ENCODE measurements at places on chromosomes 12 and 14.

GRCh38 chr12:45726603-45727300 is 2.8 kb upstream of the ARID2 start:
- no peak for DNase-seq

- DNase-seq = no peak
These were observed 443.2 kb downstream of the C12orf50 start for GRCh38 chr12:87585882-87586557.

DNA sequence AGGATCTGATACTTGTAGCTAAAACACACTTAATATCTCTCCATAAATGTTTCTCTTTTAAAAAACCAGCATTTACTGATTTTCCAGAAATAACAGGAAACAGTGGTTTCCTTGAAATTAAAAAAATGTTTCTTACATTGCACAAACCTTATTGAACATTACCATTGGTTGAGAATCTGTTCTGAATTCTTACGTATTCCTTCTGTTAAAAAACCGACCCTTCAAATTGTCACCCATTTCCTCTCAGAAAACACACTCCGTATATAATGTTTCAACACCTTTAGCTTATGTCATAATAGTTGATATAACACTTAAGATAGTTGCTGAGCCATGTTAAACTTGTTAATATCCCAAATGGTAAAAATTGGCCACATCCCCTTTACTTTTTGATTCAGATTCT is 51.2 kb downstream of the MSRB3 start:
- no peak for DNase-seq

GRCh38 chr12:77406219-77406905 is 341.0 kb upstream of the E2F7 start:
- DNase-seq = no peak

- DNase-seq = no peak
These were observed 348.5 kb upstream of the MDGA2 start for GRCh38 chr14:48023881-48024280.

- no peak for DNase-seq
These were observed 3.5 kb downstream of the RFX4 start for GRCh38 chr12:106586278-106586802.

DNA sequence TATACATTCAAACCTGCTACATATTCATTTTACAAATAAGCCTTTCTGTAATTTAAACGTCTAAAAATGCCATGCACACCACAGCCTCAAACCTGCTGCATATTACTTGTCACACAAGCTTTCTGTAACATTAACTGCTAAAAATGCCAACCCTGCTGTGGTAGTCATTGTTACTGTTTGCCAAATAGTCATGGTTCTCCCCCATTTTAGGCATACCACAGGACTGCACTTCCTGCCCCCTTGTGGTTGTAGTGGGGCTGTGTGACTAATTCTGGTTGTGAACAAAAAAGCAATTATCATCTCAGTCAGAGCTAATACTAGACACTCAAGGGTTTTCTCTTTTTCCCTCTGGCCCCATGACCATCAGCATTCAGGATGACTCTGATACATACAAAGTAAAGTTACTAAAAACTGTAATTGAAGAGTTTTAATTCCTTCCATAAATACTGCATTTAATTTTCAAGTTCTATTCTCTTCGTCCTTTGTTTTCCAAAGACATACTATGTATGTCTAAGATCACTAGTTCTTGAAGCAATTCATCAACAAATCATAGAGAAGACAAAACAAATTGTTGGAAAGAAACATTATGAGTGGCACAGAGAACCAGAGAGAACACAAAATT is 5.7 kb upstream of the SLC35F4 start:
- DNase-seq = no peak

DNA sequence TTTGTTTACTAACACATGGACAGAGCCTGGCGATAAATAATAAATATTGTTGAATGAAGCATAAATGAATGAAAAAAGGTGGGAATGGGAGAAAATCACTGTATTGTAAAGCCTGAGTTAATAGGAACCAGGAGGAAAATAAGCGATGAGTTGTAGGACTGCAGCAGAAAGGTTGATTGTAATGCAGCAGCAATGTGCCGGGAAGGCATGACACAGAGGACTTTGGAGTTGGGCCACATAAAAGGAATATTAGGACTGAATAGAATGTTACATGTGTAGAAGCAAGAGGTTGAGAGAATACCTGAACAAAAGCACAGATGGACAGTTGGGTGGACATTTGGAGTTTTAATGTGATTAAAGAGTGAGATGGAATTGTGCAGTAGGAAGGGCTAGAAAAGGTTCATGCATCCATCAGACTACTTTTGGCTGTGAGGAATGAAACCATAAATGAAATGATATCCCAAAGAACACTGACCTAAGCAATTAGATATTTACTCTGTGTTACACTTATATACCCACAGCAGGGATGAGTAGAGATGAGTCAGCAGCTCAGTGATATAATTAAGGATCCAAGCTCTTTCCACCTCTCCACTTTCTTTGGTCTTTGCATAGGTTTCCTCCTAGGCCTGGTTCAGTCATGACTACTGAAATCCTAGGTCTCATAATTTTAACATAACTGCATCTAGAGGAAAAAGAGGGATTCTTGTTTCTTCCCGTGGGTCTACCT is 55.4 kb downstream of the CCER1 start:
- DNase-seq = no peak

DNA sequence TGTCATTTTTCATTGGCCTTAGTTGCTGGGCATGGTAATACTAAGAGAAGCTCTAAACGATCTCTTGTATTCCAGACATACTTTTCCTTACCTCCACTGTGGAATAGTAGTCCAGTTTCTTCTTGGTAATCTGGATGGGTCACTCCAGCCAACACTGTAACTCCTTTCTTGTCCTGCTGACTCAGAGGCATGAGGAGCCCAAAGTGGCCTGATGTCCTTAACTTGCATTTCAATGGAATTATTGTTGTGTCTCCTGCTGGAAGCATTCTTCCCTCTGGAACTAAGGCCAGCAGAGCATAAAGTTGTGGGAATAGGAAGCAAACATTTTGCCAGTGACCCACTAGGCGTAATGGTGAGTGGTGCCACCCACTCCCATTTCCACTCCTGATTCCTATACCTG is 33.1 kb downstream of the DAAM1 start:
- no peak for DNase-seq

- DNase-seq = no peak
These were observed 417.6 kb downstream of the PDZRN4 start for GRCh38 chr12:41605545-41606305.

DNA sequence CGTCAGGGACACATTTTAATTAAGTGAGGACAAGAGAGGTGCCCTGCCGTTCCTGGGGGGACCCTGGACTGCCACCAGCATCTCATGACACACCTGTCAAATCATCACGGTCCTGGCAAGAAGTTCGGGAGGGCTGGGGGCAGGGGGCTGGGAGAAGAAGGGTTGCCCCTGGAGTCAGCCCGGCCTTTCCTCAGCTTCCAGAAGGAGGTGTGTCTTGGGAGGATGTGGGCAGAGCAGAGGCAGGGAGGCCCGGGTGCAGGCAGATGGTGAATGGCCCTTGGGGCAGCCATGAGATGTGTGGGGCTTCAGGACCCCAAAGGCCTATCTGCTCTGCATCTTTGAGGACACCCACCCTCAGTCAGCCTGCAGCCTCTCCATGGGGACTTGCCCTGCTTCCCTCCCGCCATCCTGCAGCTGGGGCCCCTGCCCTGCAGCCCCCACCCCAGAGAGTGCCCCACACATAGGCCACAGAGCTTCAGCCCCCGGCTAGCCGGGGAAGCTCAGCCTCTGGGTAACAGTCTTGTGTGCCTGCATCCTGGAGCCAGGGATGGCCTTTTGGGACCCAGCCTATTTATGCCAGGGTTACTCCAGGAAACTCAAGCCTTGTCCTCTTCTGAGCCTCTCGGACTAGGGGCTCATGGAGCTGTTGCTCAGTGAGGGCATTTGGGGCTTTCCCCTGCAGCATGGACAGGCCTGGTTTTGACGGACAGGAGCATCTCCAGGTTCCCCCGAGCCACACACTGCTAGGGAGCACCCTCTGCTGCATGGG is 178.5 kb downstream of the KIF26A start:
- no peak for DNase-seq

DNA sequence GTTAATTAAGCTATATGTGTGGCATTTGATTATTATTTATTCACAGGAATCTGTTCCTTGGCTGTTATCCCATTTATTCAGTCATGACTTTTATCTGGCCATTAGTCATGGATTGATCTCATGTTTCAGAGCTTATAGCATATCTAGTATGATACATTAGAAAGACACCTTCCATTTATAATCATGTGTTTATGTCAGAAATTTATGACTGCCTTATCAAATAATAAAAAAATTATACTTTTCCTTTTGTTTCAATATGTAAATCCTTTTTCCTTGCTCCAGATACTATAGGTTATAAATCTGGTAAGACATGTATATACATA is 248.0 kb upstream of the PDE3A start:
- no peak for DNase-seq

- peak; percentile 51 for DNase-seq
These were observed 57.1 kb downstream of the ATG14 start for GRCh38 chr14:55354500-55354899.

DNA sequence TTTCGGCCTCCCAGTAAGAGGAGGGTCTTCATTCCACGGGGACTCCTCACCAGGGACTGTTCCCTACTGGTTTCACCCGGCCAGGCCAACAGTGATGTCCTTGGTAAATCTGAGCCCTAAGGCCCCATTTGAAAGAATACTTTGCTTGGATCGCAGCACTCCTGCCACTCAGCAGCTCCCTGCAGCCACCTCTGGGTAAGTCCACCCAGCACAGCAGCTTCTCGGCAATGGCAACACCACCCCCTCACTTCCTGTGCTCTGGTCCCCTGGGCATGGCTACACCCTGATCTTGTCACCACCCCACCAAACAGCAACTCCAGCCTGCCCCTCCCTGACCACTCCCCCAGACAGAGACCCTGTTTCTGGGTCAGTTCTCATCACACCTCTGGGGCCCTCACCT is 100.3 kb downstream of the SETD3 start:
- no peak for DNase-seq

GRCh38 chr12:5204271-5204670 is 160.6 kb downstream of the KCNA5 start:
- peak; percentile 50 for DNase-seq

DNA sequence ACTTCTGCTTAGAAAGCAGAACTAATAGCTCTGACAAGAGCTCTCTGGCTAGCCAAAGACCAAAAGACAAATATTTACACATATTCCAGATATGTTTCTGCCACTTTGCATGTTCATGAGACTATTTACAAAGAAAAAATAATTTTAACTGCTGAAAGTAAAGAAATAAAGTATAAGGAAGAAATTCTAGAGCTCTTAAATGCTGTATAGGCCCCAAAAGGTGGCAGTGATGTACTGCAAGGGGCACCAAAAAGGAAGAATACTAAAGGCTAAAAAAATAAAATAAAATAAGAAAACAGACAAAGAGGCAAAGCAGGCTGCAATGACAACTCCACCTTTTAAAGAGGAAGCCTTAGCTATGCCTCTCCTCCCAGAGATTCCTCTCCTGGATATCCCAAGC is 23.0 kb downstream of the KLRK1 start:
- DNase-seq = no peak

GRCh38 chr14:80956922-80957321 is 1.5 kb downstream of the TSHR start:
- DNase-seq = no peak

DNA sequence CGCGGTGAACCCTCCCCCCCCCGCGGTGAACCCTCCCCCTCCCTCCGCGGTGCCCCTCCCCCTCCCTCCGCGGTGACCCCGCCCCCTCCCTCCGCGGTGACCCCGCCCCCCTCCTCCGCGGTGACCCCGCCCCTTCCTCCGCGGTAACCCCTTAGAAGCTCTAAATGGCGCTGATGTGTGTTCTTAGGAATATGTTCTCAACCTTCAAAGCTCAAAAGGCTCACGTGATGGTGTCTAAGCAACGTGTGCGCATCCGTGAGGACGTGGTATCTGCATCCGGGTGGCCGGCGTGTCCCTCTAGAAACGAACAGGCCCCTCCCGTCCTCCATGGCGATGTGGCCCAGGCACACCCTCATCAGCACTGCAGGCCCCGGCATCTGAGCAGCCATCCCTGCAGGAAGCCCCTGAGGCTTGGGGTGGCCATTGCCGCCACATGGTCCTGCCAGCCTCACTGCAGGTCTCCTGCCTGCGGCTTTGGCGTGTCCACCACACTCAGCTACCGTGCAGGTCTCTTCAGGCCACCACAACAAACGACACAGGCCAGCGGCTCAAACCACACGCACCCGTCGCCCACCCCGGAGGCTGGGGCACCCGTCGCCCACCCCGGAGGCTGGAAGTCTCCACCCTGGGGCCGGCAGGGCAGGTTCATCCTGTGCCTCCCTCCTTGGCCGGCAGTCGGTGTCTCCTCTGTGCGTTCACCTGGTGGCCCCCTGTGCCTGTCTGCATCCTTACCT is 14.5 kb upstream of the FBRSL1 start:
- no peak for DNase-seq

GRCh38 chr14:96938946-96939345 is 141.8 kb downstream of the VRK1 start:
- DNase-seq = no peak

- no peak for DNase-seq
These were observed 7.9 kb downstream of the INF2 start for GRCh38 chr14:104697317-104697703.

GRCh38 chr14:68816183-68816942 is 23.5 kb upstream of the ZFP36L1 start:
- peak; percentile 98 for DNase-seq
